ENCODE measurements at places on chromosomes 16 and 17.

GRCh38 chr16:75114179-75114945 is 2.2 kb downstream of the LDHD start:
- DNase-seq, result no peak

DNA sequence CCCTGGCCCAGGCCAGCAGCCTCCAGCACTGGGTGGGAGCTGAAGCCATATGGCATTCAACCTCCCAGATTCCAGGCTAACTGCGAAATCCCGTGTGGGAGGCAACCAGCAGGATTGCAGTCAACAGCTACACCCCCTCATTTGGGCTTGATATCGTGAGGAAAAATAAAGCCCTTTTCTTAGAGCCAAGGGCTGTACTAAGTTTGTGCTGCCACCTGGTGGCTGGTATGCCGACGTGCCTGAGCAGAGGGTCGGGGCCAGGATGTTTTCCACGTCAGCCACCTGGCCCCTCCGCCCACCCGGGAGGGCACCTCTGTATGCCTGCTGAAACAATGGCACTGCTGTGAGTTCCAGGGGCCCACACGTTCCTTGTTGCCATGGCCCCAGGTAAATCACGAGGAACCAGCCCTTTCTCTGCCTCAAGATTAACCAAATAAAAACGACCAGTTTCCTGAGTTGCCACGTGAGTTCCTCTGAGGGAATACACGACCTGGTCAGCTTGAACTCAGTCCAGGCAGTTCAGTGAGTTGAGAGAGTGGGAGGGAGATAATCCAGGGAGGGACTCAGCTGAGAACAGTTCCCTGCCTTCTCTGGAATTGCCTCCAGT is 9.0 kb downstream of the TMEM98 start:
- no peak for DNase-seq

DNA sequence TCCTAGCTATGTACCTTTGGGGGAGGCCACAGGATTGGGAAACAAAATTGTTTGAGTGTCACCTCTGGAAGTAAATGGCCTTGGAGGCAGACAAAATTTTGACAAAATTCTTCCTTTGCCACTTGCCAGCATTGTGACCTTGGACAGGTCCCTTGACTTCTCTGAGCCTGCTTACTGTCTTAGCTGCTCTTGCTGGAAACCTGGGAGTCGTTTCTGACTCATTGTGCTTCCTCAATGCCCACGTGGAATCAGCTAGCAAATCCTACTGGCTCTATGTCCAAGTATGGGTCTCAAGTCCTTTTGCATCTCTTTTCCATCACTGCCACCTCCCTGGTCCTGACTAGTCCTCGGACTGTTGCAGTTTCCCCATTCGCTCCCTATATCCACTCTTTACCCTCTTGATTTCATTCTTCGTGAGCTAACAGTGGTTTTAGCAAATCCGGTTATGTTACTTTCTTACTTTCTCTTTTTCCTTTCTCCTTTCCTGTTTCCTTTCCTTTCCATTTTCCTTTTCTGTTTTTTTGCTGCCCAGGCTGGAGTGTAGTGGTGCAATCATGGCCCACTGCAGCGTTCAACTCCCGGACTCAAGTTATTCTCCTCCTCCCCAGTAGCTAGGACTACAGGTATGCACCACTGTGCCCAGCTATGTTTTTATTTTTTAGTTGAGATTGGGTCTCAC is 68.1 kb upstream of the LGALS9 start:
- no peak for DNase-seq

GRCh38 chr17:21286066-21286770 is 1.7 kb downstream of the MAP2K3 start:
- DNase-seq, result no peak

GRCh38 chr17:77802811-77803220 is 155.7 kb upstream of the TNRC6C start:
- DNase-seq, result no peak

GRCh38 chr16:71201054-71201453 is 29.5 kb downstream of the HYDIN start:
- DNase-seq, result no peak

- no peak for DNase-seq
Measured at GRCh38 chr17:76644995-76645394, 1.4 kb upstream of the ST6GALNAC1 start.

DNA sequence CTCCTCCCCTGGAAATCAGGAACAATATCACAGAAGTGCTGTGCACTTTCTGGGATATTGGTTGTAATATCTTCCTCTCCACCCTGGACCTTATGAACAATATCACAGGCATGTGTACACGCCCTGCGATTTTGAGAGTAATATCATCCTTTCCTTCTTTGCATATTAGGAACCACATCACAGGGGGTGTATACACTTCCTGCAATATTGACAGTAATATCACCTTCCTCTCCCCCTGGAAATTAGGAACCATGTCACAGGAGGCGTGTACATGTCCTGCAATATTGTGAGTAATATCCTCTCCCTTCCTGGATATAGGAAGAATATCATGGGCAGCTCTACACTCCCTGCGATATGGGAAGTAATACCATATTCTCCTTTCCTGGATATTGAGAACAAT is 14.2 kb upstream of the TEKT5 start:
- no peak for DNase-seq

- no peak for DNase-seq
Measured at GRCh38 chr16:80874925-80875324, 70.5 kb upstream of the CDYL2 start.

GRCh38 chr16:8543258-8543657 is 47.1 kb downstream of the TMEM114 start:
- DNase-seq, result no peak

GRCh38 chr17:4154201-4154600 is 11.2 kb downstream of the CYB5D2 start:
- DNase-seq, result no peak

DNA sequence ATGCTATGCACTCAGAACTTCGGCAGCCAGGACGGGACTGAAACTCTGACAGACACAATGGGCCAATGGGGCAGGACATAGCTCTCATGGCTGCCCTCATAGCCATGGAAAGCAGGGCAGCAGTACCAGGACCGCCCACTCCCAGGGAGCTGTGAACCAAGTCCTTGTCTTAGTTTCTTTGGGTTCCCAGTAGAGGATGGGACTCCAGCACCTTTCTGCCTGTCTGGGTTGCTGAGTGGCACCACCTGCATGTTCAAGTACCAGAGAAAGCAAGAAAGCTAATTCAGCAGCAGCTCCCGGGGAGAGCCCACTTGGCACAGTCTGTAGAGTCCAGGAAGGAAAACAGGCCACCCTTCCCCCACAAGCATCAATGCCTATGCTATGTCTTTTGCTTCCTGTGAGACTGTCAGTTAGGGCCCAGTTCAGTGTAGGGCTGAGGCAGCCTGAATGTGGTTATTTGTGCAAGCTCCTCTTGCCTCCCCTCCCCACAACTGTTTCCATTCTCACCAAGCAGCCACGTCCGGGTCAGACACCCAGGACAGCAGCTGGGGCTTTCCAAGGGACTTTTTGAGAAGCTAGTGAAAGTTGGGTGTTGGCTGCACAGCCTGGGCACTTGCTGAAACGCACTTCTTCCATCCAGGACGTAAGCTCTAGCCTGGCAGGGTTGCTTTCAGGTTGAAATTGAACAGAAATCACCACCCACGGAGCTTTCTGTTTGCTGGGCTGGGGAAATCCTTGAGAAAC is 7.8 kb downstream of the SUPT4H1 start:
- no peak for DNase-seq

GRCh38 chr16:66758086-66758485 is 6.7 kb upstream of the DYNC1LI2 start:
- no peak for DNase-seq

GRCh38 chr16:13099822-13100221 is 198.4 kb downstream of the SHISA9 start:
- DNase-seq, result no peak

DNA sequence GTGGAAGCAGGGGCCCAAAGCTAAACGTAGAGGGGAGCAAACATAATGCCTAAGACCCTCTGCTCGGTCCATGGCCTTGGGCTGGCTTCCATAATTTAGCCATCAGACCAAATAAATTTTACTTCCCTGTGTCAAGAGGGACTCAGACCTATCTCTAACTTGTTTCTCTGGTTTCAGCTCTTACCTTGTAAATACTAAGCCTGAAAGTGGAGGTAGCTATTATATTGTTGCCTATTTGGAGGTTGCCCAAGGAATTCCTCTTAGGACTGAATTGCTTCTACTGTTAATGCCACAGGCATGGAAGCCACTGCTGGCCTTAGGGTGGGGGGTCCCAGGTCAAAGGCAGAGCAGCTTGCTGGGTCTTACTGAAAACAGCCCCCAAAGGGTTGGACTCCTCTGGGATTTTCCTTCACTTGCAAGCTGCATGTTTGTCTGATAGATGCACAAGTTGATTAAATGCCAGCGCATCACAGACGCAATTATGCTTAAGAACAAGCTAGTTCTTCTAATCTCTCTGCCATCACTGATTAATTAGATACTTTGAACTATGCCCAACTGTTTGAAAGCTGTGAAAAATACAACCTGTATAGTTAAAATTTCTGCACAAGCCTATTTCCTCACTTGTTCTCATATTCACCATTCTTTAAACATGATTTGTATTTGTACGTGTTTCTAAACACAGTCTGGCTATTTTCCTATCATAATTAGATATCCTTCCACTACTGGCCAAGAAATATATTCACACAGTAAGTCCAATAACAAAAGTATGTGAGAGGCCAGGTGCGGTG is 67.9 kb upstream of the HAS3 start:
- DNase-seq, result no peak

DNA sequence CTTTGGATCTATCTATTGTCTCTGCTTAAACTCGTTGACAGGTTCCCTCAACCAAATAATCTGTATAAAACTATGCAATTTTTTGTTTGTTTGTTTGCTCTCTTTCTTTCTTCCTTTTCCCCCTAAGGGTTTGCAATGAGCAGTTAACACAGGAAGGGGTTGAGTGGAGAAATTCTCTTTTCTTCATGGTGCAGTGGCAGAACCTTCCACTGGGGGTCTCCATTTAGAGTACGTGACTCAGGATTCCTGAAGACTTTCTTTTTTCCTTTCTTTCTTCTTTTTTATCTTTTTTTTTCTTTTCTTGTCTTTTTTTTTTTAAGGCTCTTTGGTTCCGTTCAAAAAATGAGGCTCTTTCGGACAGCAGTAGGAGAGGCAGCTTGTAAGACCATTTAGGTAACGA is 19.5 kb upstream of the RBFOX1 start:
- no peak for DNase-seq

DNA sequence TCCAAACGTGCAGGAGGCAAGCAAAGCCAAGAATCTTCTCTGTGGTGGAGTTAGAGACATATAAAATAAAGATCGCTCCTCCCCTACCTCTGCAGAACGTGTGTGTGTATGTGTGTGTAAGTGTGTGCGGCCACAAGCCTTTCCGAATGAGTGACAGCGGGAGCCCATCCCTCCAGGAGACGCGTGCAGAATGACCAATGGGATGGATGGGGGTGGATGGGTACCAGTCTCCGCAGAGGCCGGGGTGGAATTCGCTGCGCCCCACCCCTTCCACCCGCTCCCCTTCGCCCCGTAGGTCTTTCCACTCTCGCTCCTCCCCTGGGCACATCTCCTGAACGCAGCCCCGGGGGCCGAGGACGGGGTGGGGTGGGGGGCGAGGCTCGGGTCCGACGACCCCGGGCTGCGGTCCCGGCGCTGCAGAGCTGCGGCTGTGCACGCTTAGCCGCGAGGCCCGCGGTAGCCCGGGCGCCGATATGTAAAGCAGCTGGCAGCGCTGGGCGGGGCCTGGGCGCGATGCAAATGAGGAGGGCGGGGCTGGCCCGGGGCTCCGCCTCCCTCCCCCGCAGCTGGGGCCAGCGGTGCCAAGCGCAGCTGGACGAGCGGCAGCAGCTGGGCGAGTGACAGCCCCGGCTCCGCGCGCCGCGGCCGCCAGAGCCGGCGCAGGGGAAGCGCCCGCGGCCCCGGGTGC is at the start of gene PRKCB:
Gene PRKCB (plus strand): TSS at position 594 of the 688 bp plus-strand sequence.
- no peak for DNase-seq

GRCh38 chr17:78168903-78169793 is 767 bp downstream of the SYNGR2 start:
- DNase-seq, result no peak

- no peak for DNase-seq
Measured at GRCh38 chr16:70685938-70686375, at the start of gene MTSS2. TSS of gene MTSS2 (minus strand) at chr16:70686053. CDS start at chr16:70685791, 262 bp downstream.
